ENCODE measurements at places on chromosomes 1 and 21.

DNA sequence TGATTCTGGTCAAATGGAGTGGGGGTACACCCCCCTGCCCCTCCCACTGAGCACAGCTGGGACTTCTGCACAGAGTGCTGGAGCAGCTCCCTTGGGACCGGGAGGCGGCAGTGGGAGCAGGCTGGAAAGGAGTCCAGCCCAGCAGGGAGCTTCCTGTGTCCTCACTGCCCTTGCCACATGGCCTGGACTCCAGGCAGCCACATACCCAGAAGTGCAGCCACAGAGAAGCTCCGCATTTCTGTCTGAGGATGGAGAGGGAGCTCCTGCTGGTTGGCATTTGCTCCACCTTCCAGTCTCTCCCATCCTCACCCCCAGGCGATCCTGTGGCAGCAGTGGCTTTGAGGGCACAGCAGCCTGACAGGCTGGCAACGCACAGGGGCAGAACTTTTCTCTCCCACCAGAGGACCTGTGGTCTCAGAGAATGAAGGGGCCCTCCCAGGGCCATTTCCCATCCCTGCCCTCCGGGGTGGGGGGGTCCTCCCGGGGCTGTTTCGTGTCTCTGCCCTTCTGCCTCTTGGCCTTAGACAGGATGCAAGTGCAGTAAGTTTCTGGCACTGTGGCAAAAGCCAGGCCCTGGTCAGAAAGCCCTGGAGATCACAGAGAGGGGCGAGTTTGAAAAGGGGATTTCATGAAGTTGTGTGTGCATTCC lies 103.6 kb upstream of the COL6A1 start:
- no peak for DNase-seq

GRCh38 chr1:165520646-165521045 lies 23.2 kb upstream of the LRRC52 start:
- DNase-seq, result no peak

- DNase-seq, result no peak
Observed at GRCh38 chr1:232962761-232963745, 12.6 kb downstream of the NTPCR start.

GRCh38 chr21:26966649-26967061 lies 233 bp downstream of the ADAMTS5 start:
- no peak for DNase-seq

DNA sequence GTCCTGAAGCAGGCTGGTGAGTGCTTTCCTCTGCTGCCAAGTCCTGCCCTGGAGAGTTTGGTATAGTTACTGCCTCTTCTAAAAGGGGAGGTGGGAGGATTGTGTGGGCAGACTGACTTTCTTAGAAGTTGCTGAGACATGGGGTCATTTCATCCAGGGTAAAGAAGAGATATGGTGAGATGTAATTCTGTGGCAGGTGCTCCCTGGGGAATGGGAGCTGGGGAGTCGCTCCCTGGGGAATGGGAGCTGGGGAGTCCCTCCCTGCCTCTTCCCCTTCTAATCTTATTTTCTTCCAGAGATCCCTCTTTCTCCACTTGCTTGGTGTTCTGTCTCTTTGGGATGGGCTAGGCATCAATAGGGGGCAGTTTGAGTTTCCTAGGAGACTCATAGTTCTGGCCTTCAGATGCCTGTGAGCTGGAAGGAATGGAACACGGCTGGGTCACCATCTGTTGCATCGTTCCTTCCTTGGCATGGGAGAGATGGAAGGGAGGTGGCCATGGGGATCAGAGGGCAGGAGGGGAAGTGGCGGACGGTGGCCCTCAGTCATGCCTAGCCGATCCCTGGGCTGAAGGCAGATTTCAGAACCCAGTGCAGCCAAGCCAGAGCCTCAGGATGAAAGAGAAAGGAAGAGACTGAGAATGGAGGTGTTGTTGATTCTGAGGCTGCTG lies 59.0 kb downstream of the NFASC start:
- DNase-seq, result no peak

- no peak for DNase-seq
Observed at GRCh38 chr1:222098404-222098803, 356.5 kb upstream of the DUSP10 start.
